ENCODE measurements at places on chromosomes 7 and 10.
A peak's percentile ranks its signal among the peaks of the same experiment; 100 is the strongest.

DNA sequence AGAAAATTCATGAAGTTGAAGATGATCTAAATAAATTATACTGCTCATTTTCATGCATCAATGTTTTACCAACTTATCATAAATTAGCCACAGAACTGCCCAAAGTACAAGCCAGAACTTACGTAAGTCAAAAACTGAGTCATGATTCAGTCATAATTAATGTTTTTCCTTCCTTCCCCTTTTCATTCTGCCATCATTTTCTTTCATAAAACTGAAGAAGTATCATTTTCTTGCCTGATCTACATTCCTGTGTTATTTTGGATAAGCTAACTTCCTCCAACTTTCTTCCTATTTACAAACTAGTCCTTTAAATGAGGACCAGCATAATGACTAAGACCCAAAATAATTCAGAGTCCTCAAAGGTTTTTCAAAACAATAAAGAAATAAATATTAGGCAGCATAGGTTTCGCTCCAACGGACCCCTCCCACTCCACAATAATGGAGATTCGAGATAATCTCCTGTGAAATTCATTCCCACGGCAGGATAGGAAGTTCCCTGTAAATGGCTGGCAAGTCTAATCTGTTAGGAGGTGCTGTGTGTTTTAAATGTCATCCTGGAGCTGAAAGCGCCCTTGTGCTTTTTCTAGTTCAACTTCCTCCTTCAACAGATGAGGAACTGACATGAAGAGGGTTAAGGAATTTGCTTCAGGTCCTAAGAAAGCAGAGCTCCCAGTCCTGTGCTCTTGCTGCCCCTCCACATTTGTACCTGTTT lies 218.9 kb downstream of the DOCK4 start:
- DNase-seq = peak; percentile 9

- DNase-seq = no peak
These were observed 2.9 kb upstream of the HOXA13 start for GRCh38 chr7:27202862-27203134.

DNA sequence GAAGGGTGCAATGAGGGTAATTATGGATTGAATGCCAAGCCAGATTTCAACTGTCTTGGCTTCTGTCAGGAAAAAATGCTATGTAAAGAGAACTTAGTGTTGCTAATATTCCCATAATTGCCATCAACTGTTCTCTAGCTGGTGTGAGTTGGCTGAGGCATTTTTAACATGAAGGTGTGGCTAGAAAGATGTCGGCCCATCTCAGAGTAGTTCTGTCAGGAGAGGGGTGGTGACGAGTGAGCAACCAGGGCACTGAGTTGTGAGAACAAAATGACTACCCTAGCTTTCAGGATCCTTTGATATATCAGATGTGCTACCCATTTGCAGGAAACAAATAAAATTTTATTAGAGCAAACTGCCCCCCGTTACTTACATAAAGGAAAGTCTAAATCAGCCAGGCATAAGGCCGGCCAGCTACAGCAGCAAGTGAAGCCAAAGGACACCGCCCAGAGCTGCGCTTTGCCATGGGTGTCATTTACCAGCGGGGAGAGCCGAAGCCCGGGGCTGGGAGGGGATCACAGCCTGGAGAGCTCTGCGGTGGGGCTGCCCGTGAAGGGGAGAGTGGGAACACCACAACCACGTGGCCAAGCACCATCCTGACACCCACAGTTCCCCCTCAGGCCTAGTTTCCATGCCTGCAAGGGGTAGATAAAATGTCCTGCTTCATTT lies 141.4 kb downstream of the ICA1 start:
- DNase-seq = no peak

GRCh38 chr7:142181211-142181610 lies 69.7 kb downstream of the MGAM2 start:
- no peak for DNase-seq

- no peak for DNase-seq
These were observed 11.5 kb upstream of the STN1 start for GRCh38 chr10:103929381-103929921.

DNA sequence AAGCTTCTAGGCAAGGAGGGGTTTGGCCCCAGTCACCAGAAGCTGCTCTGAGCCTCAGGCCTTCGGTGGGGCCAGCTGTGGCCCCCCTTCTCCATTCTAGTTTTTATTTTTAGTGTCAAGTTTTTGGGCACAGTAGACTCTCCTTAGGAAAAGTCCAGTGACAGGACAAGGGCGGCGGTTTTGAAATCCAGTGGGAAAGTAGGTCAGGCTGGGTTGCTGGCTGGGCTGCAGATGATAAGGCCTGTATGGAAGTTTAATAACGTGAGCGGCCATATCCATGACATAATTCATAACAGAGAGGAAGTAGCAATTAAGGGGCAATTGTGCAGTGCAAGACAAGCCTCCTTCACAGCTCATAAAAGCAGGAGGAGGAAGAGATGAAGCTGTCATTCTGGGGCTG lies 87.1 kb upstream of the ZNF716 start:
- DNase-seq = no peak

GRCh38 chr7:96183163-96183670 lies 138.7 kb downstream of the SLC25A13 start:
- DNase-seq = no peak

DNA sequence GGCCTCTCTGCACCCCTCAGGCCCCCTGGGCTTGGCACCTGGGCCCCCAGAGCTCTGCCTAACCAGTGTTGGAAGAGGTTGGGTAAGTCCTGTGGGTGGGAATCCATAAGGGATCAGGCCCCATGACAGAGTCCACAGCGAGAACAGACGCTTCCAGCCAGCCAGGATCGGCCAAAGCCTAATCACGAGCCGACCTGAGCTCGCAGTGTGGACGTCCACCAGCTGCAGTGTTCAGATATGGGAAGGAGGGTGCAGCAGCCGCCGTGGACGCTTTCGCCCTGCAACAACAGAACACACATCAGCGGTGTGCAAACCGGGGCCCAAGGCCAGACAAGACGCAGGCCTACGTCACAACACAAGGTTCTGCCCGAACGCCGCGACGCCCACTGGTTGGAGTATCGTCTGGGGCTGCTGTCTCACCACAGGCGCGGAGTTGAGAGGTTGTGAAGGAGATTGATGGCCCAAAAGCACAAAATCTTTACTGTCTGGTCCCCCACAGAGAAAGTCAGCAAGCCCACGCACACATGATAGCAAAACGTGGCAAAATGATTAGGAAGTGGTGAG lies 102.1 kb downstream of the FOXL3 start:
- no peak for DNase-seq

- no peak for DNase-seq
These were observed 109.4 kb downstream of the SLC25A13 start for GRCh38 chr7:96212474-96212873.

GRCh38 chr10:128275388-128276177 lies 149.4 kb upstream of the MKI67 start:
- no peak for DNase-seq

- peak; percentile 56 for DNase-seq
These were observed 273.3 kb upstream of the LRGUK start for GRCh38 chr7:133853706-133854276.

GRCh38 chr10:61882621-61883370 lies 18.7 kb upstream of the ARID5B start:
- DNase-seq = no peak

- no peak for DNase-seq
These were observed 22.8 kb upstream of the GPR26 start for GRCh38 chr10:123643315-123643714.

- DNase-seq = peak; percentile 99
These were observed at the start of gene TCTN3 for GRCh38 chr10:95693668-95694534. Gene TCTN3 (minus strand): TSS chr10:95693927. CDS start chr10:95693899, 28 bp downstream.

DNA sequence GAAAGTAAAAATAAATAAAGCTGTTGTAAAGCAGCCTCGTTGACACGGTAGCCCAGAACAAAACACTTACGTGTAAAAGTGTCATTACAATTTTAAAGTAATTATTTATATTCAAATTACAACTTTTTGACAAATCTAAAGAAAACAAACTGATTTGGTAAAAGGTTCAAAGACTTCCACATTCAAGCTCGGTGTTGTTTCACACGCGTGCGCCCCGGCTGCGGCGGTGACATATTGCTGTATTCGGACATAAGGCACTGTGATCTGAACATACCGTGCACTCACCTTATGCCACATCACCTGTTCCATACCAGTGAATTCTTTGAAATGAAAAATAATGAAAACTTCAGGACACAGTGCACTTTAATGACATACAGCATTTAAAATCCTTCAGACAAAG lies 36.9 kb upstream of the RHEB start:
- DNase-seq = no peak

DNA sequence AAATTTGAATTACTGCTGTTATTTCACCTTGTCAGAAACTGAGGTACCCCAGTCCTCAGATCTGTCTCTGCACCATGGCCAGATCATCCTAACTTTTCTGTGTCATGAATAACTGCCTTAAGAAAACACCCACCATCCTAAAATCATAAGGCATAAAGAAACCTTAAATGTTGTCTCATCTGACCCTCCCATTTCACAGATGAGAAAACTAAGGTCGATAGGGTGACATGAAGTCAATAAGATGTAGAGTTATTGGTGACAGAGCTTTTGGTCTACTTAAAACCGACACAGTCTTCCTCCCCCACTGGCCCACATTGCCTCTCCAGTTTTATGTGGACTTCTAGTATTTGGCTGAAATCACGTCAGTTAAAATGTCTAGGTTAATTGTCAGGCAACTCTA lies 101.5 kb upstream of the PDCD4 start:
- no peak for DNase-seq

DNA sequence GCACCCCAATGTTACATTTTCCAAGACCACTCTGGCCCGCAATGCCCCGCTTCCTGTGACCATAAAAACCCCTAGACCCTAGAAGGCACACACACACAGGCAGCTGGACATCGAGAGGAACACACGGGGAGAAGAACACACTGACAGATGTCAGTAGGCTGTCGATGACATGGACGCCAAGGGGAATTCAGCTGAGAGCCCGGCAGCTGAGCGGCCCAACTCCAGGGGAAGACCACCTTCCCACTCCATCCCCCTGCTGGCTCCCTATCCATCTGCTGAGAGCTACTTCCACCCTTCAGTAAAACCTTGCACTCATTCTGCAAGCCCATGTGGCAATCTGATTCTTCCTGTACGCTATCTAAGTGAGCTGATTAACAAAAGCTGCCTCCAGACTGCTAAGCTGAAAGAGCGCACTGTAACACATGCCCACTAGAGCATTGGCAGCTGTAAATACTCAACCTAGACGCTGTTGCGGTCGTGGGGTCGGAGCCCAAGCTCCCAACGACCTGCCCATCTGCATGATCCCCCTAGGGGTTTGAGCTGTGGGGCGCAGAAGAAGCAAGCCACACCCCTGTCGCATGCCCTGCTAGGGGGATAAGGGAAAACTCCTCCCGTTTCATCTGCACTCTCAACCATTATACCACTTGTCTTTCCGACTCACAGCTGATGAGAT lies 843.6 kb upstream of the POT1 start:
- no peak for DNase-seq

GRCh38 chr7:140869430-140869829 lies 55.3 kb downstream of the BRAF start:
- DNase-seq = no peak

DNA sequence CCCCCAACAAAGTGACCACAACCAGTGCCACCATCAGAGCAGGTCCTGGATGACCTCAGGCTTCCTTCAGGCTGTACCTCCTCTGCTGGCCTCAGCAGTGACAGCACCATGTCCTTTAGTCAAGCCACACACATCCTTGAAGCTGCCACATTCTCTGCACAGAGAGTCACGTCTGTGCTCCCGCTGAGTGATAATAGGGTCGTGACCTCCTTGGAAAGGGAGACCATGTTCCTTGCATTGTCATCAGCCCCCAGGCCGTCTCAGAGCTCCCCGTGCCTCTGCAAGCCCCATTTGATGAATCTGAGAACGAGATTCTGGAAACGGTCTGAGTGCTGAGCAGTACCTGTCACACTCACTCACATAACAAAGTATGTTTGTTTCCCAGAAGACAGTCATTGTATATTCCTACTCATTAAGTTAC lies 106.5 kb upstream of the PRR15 start:
- DNase-seq = no peak
